ENCODE measurements at places on chromosomes 1 and 21. TPM values are rescaled to one million over a fixed set of nuclear protein-coding genes. Genes with fewer than 3 reads are reported as not detected.
A peak's percentile ranks its signal among the peaks of the same experiment; 100 is the strongest.

The KRTAP19-2 gene
- polyA plus RNA-seq = not detected

- no peak for DNase-seq
Observed at GRCh38 chr1:119947468-119947867, 51.2 kb upstream of the ADAM30 start.

DNA sequence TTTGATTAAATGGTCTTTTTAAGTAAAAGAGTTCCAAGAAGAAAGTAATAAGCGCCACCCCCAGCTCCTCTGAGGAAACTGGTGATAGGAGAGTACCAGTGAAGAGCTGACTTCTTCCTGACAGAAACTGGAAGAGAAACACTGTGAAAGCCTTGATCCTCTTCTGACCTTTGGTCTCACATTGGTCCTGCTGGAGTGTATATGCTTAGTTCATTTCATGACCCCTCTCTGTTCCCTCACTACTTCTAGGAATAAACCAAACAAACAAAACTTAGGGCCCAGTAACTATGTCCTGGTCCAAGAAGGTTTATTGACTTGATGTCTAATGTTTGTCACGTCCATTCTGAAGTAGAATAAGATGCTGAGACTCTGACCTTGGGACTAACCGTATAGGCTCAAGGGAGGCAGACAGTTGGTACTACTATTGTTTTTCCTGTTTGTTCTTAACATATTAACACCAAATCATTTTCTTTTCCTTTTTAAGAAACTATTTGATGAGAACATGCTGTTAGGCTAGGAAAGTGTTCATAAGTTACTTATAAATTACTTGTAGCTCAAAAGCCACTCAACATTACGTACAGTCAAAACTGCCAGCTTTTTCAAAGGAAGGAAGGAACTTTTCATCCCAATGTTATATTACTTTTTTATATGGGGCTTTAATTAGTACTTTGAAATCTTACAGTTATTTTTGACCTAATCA is 57.9 kb downstream of the MIER1 start:
- DNase-seq = no peak

The CYP4Z1 gene
- polyA plus RNA-seq = not detected

The RBM11 gene
- not detected for polyA plus RNA-seq

DNA sequence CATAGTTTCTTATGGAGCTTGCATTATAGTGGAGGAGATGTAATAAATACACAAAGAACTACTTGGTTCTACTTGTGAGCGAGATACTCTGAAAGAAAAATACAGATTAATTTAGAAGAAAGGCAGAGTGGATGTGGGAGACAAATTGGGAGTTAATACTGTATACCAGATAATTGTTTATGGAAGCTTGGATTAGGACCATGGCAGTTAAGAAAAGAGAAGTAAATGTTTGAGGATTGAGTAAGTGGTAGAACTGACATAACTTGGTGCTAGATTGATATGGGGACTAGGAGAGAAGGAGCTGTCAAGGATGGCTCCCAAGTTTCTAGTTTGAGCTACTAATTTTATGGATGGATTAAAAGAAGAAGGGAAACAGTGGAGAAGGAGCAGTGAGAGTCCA is 47.3 kb downstream of the INKA2 start:
- no peak for DNase-seq

DNA sequence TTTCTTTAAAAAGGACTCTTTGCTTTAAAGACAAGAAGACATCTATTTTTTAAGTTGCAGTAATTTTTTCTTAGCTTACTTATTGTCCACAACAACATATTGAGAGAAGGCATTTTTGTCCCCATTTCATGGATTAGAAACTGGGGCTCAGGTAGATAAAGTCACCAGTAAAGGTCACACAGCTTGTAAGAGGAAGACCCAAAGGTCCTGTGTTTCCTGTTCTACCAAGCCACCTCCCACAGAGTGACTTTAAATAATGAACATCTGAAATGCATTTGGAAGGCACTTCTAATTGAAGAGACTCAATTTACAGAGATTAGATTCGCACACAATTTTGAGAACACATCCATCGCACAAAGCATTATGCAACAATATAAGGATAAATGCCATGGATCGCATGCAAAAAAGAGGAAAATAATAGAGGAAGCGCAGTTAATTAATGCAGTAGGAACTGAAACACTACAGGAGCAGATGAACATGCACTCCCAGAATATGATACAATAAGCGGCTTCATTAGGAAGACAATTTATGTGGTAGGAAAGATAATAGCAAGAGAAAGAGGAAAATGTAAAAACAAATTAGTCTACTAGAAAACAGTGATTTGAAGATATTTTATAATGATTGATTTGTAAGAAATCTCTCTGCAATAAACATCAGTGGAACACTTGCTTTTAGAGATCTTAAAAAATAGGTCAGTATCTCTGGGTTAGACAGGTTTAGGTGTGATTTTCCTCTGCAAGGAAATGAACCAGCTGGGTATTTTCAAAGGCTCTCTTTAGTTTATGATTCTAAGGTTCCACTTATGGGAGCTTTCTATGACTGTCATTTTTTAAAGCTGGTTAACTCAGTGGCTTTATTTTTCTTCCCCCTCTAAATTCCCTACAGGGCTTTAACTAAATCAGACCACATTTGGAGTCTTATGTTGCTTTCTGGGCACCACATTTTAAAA is 27.1 kb upstream of the CD2 start:
- no peak for DNase-seq

DNA sequence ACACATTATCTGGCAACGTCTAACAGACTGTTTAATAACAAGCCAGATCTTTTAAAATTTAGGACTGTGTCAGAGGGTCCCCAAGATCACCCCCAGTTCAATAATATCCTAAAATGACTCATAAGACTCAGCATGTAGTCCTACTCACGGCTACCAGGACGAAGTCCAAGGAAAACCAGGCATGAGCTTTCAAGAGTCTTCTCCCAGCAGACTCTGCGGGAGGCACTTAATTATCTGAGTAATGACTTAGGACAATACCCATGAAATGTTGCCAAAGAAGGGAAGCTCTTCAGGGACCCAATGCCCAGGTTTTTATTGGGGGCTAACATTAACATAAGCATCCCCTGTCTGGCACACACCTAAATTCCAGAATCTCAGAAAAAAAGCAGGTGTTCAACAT is 7.0 kb downstream of the HFM1 start:
- DNase-seq = no peak

The RIMKLA gene
- 0.35 TPM for polyA plus RNA-seq

DNA sequence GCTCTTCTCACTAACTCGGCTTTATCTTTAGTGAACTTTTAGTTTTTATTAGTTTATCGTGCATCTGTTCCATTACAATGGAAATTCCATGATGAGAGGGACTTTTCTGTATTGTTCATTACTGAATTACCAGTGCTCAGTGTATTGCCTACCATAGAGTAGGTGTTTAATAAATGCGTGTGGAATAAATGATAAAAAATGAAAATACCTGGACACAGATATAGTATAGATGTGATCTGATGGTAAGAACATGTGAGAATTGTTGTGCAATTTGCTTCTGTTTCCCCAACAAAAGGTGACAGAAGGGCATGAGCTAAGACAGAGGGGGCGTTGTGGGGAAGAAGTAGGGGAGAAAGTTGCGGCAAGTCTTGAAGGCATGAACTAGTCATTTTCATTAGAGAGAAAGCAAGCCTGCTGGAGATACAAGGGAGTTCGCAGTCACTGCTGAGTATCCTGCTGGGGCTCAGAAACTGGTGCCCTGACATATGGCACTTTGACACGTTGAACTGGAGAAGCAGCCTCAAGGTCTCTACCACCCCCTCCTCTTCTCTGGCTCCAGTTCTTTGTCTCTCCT is 5.6 kb upstream of the COG2 start:
- DNase-seq = no peak

- DNase-seq = no peak
Observed at GRCh38 chr1:172578586-172578985, 45.6 kb downstream of the SUCO start.

- DNase-seq = no peak
Observed at GRCh38 chr1:112465122-112465521, 43.6 kb upstream of the WNT2B start.

DNA sequence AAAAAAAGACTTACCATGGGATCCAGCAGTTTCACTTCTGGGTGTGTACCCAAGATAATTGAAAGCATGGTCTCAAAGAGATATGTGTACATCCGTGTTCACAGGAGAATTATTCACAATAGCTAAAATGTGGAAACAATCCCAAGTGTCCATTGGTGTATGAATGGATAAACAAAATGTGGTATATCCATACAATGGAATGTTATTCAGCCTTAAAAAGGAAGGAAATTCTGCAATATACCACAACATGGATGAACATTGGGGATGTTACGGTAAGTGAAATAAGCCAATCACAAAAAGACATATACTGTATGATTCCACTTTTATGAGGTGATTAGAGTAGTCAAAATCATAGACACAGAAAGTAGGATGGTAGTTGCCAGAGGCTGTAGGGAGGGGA is 7.0 kb upstream of the TUT4 start:
- DNase-seq = no peak

GRCh38 chr1:219271818-219272535 is 98.3 kb downstream of the LYPLAL1 start:
- DNase-seq = no peak

The ACAP3 gene
- polyA plus RNA-seq = 19.7 TPM

GRCh38 chr1:43536196-43536863 is 5.6 kb downstream of the PTPRF start:
- DNase-seq = no peak

The SLC30A10 gene
- polyA plus RNA-seq = 0.03 TPM

The CLCNKA gene
- polyA plus RNA-seq = 0.06 TPM

The NBPF9 gene
- 17.8 TPM for polyA plus RNA-seq

GRCh38 chr1:213623862-213624261 is 363.9 kb upstream of the PROX1 start:
- DNase-seq = no peak

The ITLN2 gene
- polyA plus RNA-seq = 0.22 TPM

The C1orf87 gene
- polyA plus RNA-seq = not detected

DNA sequence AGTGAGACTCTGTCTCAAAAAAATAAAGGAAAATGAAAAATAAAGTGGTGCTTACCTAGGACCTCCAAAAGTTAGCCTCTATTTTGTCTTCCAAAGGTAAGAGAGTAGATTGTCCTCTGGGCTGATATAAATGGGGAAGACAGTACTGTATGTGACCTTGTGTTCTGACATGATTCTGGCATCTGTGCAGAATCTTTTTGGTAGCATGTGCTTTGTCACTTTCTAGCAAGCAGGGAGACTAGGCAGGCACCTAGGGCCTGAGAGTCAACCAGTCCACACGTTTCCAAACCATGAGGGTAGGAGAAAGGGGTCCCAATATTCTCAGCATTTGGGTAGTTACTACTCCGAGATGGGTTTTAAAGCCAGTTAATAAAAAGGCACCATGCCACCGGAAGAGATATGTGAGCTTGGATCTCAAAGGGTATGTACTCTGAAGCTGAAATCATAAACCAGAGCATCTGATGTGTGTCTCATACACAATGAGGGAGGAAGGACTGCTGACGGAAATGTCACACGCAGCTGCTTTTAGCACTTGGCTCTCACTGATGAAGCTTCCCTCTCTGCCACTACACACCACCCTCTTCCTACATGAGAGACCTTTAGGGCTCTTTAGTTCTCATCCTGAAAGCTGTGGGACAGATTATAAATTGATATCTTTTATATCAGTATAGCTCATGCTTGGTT is 27.0 kb upstream of the SLC16A1 start:
- DNase-seq = no peak

GRCh38 chr1:2586154-2587070 is at the start of gene PRXL2B:
TSS of gene PRXL2B (plus strand) at chr1:2586777. CDS start at chr1:2586886, 109 bp downstream.
- peak; percentile 89 for DNase-seq

GRCh38 chr1:96837781-96838216 is 116.2 kb downstream of the PTBP2 start:
- DNase-seq = no peak

- peak; percentile 40 for DNase-seq
Observed at GRCh38 chr1:115182012-115182715, 92.9 kb upstream of the TSPAN2 start.

- DNase-seq = no peak
Observed at GRCh38 chr1:230423951-230424350, 2.2 kb downstream of the PGBD5 start.

The VCAM1 gene
- 0.12 TPM for polyA plus RNA-seq

GRCh38 chr1:185317886-185318310 is 855 bp upstream of the IVNS1ABP start:
- DNase-seq = peak; percentile 42

- DNase-seq = peak; percentile 8
Observed at GRCh38 chr21:14533499-14534428, 12.4 kb downstream of the SAMSN1 start.

The DYRK3 gene
- 8.7 TPM for polyA plus RNA-seq

- no peak for DNase-seq
Observed at GRCh38 chr1:112717263-112717873, 2.2 kb upstream of the PPM1J start.

The AGT gene
- polyA plus RNA-seq = not detected

GRCh38 chr1:231934797-231935196 is 308.2 kb downstream of the DISC1 start:
- peak; percentile 9 for DNase-seq

The SCAF4 gene
- polyA plus RNA-seq = 15.3 TPM

- no peak for DNase-seq
Observed at GRCh38 chr1:81299892-81300291, 500.8 kb upstream of the ADGRL2 start.

The TAS1R1 gene
- polyA plus RNA-seq = 0.04 TPM

- peak; percentile 33 for DNase-seq
Observed at GRCh38 chr1:231315887-231316286, 21.8 kb downstream of the EXOC8 start.

The TSPEAR gene
- not detected for polyA plus RNA-seq

- DNase-seq = no peak
Observed at GRCh38 chr1:101408212-101409042, 171.6 kb downstream of the S1PR1 start.

DNA sequence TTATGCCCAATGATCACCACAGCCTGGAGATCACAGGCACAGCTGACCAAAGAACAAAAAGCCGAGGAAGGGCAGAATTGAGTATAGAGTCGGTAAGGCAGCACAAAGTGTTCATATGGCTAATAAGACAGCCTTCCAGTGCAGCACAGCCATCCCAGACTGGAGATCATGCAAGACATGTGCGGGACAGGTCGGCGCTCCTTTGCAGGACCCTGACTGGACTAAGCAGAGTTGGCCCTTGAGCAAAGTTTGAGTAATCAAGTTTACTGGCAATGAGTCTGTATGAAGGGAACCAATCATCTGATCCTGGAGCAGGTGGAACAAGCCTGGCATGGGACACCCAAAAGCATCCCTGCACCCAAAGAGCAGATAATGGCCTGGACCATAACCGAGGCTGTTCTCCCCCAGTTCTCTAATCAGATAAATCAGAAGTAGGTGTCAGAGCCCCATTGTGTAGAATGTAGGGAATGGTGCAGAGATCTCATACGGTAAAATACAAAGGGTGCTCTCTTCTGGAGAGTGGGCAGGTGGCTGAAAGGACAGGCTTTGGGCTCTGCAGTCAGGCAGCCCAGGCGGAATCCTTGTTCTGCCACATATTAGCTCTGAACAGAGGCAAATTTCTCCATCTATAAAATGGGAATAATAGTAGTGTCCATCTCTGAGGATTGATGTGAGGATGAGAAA is 10.7 kb upstream of the DNASE2B start:
- DNase-seq = no peak

- DNase-seq = peak; percentile 37
Observed at GRCh38 chr1:30929135-30929889, 20.8 kb upstream of the SDC3 start.

DNA sequence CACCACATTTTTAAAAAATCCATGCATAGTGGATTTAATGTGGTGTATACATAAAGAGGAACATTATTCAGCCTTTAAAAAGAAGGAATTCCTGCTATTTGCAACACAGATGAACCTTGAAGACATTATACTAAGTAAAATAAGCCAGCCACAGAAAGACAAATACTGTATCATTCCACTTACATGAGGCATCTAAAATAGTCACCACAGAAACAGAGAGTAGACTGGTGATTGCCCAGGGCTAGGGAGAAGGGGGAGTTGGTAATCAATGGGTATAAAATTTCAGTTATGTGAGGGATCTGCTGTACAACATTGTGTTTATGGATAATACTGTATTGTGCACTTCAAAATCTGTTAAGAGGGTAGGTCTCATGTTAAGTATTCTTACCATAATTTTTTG is 10.0 kb downstream of the FAM163A start:
- no peak for DNase-seq

All from A549 (cell line).